ELF-1 (cell line): ENCODE measurements at places on chromosomes 6 and 20.

GRCh38 chr6:158191761-158192160, 23.6 kb downstream of the GTF2H5 start:
- no peak for DNase-seq

GRCh38 chr20:23841693-23842092, 15.2 kb upstream of the CST2 start:
- DNase-seq = no peak

GRCh38 chr20:57396984-57397692, 5.9 kb downstream of the RBM38 start:
- peak; percentile 62 for DNase-seq

DNA sequence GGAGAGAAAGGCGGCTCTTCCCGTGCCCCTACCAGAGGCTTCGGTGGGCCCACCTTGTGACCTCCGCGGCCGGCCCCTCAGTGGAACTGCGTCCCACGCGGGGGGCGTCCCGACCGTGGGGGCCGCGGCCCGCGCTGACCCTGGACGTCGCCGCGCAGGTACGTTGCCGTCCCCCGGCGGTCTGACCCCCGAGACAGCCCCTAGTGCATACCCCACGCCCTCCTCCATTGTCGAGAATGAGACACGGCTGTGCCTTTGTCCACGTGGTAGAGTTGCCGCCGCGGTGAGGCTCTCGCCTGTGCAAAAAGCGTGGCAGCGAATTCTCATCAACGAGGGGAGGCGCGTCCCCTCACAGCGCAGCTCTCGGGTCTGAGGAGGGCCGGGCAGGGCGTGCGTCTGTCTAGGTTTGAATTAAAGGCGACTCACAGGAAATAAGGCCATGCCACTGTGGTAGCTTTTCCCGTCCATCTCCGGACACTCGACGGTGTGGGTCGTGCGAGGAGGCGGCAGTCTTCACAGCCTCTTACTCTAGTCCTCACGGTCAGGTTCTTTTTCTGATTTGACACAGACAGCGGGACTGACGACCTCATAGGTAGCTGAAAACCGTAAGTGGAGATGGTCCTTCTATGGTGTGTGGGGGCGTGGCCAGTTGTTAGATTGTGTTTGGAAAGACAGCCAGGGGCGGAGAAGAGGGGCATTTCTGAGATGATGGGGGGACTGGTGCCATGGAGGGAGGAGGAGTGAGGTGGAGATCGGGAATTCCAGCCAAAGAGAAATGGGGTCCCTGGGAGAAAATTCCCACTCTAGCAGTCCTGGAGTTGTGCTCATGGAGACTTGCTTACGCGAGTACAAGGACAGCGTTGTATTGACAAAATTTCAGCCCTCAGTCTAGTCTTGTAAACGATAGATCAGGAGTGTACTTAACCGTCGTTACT, 580 bp downstream of the NXT1 start:
- DNase-seq = peak; percentile 64

GRCh38 chr6:147378819-147379218, 129.7 kb upstream of the SAMD5 start:
- DNase-seq = no peak
